Mammary epithelial cell (primary cell): ENCODE measurements at places on chromosomes 4 and X. TPM values are rescaled to one million over a fixed set of nuclear protein-coding genes. Genes with fewer than 3 reads are reported as not detected.

The CTBP1 gene
- total RNA-seq = 127 and 130 TPM in 2 replicates

The RHOXF2B gene
- total RNA-seq = not detected in 2 replicates

The OPHN1 gene
- total RNA-seq = 3.6 and 7.3 TPM in 2 replicates

The ZNF157 gene
- total RNA-seq = 0.17 TPM

DNA sequence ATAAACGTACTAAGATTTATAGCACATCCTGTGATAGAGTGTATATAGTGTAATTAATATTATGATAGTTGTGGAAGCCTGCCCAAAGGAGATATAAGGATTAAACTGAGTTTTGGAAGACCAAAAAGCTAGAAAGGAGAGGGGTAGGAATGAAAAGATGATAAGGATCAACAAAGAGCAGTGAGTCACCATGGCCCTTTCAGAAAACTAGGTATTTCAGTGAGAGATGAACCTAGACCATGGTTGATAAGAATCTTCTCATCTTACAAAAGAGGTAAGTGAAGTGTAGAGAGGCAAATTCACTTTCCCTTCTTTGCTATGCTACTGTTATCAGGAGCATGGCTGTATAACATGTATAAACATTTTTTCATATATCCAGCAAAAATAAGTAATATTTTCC lies 133.8 kb upstream of the PLAC1 start:
- no peak for DNase-seq

GRCh38 chr4:95102162-95102790 lies 344.5 kb downstream of the BMPR1B start:
- DNase-seq = no peak

GRCh38 chr4:167930166-167930565 lies 162.2 kb upstream of the ANXA10 start:
- no peak for DNase-seq

GRCh38 chr4:64727960-64728359 lies 318.7 kb upstream of the TECRL start:
- no peak for DNase-seq

GRCh38 chr4:184968784-184969201 lies 49.5 kb upstream of the HELT start:
- peak; percentile 73 for DNase-seq

DNA sequence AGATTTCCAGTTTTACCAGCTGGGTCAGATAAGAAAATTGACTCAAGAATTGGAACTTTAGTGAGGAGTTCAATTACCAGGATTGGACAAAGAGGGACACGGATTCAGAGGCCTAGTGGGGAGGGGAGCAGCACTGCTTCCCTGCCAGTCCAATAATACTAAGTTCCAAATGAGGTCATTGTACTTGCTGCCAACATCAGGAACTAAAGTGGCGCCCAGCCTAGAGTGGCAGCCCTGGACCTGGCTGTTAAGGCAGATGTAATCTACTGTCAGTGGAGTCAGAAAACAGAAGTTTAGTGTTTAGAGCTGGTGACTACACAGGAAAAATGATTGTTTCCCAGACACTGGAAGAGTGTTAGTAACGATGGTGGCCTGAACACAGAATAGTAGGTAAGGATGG lies 42.7 kb upstream of the RAPGEF2 start:
- DNase-seq = no peak

DNA sequence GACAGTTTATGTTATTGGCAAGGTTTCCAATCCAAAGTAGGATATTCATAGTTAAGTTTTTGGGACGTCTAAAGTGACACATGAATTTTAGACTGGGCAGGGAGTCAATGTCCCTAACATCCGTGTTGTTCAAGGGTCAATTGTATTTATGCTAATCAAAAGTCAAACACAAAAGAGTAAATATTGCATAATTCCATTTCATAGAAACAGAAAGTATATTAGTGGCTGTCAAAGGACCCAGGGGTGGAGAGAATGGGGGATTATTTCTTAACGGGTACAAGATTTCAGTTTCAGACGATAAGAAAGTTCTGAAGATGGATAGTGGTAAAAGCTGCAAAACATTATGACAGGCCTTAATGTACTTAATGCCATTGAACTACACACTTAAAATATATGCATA lies 971.8 kb upstream of the AGA start:
- no peak for DNase-seq

DNA sequence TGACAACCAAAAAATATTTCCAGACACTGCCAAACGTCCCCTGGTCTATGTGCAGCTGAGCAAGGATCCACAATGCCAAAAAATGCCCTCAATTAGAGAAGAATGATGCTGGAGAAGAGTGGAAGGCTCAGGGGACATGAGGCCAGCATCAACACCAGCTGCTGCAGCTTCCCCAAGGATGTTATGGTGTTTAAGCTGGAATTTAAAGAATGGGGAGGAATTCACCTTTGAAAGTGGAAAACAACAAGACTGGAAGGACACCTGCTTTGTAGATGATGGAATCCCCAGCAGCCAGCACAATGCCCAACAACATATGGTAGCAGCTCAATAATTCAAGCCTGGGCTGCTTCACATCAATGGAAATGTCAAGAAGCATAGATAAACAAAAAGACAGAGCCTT lies 20.3 kb upstream of the SMPX start:
- DNase-seq = no peak

GRCh38 chrX:146934256-146934655 lies 119.7 kb upstream of the CXorf51A start:
- DNase-seq = no peak

- no peak for DNase-seq
These were observed 400.7 kb upstream of the FAT1 start for GRCh38 chr4:187124331-187124730.

DNA sequence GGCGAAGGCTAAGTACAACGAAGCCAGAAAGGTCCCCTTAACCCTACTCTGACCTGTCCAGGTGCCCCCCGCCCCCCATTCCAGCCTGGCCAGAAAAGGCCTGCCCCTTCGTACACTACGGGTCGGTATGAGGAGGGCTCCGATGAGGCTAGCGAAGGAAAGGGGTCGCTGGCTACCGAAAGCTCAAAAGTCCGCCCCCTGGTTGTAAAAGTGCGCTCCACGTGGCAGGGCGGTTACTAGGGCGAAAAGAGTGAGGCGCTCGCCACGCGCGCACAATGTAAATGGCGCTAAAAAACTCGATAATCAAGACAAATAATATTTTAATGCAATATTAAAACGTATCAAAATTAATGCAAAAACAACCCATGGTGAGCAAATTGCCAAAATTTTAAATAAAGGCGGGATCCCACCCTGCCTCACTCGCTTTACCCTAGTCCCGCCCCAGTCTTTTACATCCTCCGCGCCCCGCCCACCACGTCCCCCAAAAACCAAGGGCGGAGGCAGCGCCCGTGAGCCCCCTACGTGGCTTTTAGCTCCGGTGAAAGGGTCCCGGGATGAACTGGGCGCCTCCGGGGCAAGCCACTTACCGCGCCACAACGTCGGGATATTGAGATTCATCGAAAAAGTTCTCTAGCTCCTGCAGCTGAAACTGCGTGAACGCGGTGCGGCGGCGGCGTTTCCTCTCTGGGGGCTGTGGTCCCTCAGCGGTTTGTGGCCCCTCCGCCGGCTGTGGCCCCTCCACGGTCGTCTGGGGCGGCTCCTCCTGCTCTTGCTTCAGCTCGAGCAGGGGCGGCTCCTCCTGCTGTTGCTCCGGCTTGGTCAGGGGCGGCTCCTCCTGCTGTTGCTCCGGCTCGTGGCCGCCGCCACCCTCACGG lies 929 bp downstream of the ESX1 start:
- DNase-seq = peak; percentile 0

- DNase-seq = no peak
These were observed 59.6 kb downstream of the USP9X start for GRCh38 chrX:41144873-41145272.

DNA sequence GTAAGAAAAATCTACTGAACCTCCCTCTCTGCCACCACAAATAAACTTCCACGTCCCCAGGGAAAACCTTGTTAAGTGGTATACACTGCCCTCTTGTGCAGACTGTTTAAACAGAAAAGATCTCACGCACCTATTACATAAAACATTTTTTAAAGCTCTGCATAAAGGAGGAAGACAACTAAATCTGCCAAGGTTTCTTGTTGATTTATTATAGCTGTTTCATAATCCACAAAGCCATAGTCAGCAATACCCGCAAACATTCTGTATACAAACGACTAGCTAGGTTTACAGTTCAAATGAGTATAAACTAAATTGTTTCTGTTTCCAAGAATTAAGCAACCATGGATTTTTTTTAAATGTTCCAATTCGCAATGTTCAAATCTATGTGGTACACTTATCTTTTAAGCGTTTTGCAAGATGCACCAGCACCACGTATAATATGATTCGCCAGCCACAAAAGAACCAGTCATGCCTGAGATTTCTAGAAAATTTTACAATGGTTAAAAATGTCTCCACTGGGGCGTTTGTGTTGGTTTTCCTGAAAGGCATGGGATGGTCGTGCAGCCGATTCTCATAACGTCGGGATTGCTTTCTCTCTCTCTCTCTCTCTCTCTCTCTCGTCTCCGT lies 164.6 kb downstream of the PRKX start:
- peak; percentile 34 for DNase-seq
